ENCODE measurements at places on chromosomes 3 and 15. TPM values are rescaled to one million over a fixed set of nuclear protein-coding genes. Genes with fewer than 3 reads are reported as not detected.

DNA sequence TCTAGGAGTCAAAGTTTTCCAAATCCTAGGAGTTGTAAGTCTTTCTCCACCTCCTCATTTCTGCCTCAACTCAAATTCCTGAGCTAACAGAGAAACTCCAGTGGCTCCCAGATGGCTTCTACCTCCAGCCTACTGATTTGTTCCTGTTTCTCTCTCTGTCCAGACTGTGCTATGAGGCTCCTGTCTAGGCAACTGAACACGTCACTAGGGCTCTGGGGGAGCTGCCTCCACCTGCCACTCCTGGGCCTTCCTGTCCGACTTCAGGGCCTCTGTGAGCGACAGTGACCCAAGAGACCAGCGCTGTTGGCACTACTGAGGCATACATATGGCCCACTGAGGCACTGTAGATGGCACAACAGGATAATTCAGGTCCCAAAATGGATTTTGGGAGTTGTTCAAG lies 71.4 kb downstream of the EXOG start:
- DNase-seq = no peak

DNA sequence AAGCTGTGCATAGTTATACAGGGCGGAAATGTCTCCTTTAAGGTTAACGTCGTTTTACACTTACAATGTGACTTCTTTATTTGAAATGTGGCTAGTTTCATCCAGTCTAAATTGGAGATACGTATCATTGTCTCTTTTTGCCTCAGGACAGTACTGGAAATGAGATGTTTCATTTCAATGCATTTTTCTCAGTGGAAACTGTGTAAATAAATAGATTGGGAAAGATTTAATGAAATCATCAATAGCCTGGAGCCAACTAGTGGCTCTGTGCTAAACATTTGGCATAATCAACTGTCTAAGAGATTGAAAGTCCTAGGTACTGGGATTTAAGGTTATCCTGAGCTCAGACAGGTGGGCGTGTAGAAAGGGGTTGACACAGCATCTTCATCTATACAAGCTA lies 691.5 kb upstream of the CCDC54 start:
- no peak for DNase-seq

IL16 gene
- total RNA-seq = 0.46 TPM

SLC12A8 gene
- 10.3 TPM for total RNA-seq
